ENCODE measurements at places on chromosomes 3 and 15. TPM values are rescaled to one million over a fixed set of nuclear protein-coding genes. Genes with fewer than 3 reads are reported as not detected.
A peak's percentile ranks its signal among the peaks of the same experiment; 100 is the strongest.

Gene CPLX3
- polyA plus RNA-seq = not detected

Gene CRYGS
- polyA plus RNA-seq = 0.54 TPM

Gene TRAT1
- polyA plus RNA-seq = not detected

DNA sequence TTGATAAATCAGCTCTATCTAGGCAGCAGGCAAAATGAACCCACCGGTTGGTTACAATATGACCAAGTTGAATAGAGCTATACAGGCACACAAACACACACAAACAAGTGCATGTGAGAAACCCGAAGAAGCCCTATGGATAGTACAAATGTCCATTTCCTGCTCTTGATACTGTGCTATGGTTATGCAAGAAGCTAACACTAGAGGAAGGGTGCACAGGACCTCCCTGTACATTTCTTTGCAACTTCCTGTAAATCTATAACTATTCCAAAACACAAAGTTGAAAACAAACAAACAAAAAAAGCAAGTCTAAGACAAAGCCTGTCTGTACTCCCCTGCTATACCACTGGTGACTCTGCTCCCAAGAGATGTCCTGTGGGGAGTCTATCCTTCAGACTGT lies 8.2 kb upstream of the FAM240A start:
- no peaks in the 10 kb centered on the region for H3K36me3 ChIP-seq
- no peaks in the 10 kb centered on the region for H3K27me3 ChIP-seq
- H3K4me1 ChIP-seq = no peaks in the 10 kb centered on the region
- H3K4me3 ChIP-seq = no peak overlapping the region

DNA sequence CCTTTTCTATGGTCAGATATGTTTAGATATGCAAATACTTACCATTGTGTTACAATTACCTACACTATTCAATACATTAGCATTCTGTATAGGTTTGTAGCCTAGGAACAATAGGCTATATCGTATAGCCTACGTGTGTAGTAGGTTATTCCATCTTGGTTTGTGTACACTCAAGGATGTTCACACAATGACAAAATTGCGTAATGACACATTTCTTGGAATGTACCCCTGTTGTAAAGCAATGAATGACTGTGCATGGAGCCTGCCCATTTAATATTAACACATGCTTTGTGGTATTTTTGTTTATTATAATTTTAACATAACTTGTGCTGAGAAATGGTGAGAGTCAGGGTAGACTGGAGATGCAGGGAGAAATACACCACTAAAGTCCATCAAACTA lies 154.9 kb downstream of the LEKR1 start:
- no peaks in the 10 kb centered on the region for H3K36me3 ChIP-seq
- H3K27ac ChIP-seq = no peak overlapping the region
- H3K4me3 ChIP-seq = no peak overlapping the region
- DNase-seq = peak; percentile 3
- H3K4me1 ChIP-seq = no peaks in the 10 kb centered on the region

DNA sequence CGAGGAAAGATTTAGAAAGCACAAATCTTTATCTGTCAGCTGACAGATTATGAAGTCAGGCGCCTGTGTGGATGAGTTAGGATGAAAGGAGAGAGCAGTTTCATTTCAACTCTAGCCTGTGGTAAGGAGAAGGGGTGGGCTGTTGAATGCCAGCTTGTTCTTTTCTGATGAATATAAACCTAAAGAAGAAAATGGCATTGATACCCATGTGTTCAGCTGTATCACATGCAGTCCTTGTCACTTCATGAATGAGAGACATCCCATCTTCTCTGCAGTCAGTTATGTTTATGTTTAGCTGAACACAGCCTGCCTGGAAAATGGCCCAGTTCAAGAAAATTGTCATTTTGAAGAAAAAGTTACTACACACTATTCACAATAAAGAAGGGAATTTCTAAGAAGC lies 345.7 kb upstream of the RBMS3 start:
- no peak overlapping the region for H3K27ac ChIP-seq
- no peaks in the 10 kb centered on the region for H3K4me1 ChIP-seq
- no peak overlapping the region for H3K4me3 ChIP-seq
- H3K36me3 ChIP-seq = no peaks in the 10 kb centered on the region
- DNase-seq = no peak
- no peaks in the 10 kb centered on the region for H3K27me3 ChIP-seq

GRCh38 chr3:37943631-37944314 lies 46.8 kb upstream of the VILL start:
- H3K27me3 ChIP-seq = no peaks in the 10 kb centered on the region
- peak; percentile 73 for DNase-seq
- H3K4me1 ChIP-seq = peaks cover 28% of the 10 kb centered on the region
- no peaks in the 10 kb centered on the region for H3K36me3 ChIP-seq
- peak overlapping the region; percentile 35 for H3K27ac ChIP-seq

DNA sequence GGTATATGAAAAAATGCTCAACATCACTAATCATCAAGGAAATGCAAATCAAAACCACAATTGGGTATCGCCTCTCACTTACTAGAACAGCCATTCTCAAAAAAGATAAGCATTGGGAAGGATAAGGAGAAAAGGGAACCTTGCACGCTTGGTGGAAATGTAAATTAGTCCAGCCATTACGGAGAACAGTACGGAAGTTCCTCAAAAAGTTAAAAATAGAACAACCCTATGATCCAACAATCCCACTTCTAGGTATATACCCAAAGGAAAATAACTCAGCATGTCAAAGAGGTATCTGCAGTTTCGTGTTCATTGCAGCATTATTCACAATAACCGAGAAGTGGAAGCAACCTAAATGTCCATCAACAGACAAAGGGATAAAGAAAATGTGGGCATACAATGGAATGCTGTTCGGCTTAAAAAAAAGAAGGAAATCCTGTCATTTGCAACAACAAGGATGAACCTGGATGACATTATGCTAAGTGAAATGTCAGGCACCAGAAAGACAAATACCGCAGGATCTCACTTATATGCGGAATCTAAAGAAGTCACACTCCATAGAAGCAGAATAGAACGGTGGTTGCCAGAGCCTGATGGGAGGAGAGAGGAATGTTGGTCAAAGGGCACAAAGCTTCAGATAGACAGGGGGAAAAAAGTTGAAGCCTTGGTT lies 11.7 kb upstream of the CMTM7 start:
- no peak overlapping the region for H3K27ac ChIP-seq
- no peak overlapping the region for H3K4me3 ChIP-seq

DNA sequence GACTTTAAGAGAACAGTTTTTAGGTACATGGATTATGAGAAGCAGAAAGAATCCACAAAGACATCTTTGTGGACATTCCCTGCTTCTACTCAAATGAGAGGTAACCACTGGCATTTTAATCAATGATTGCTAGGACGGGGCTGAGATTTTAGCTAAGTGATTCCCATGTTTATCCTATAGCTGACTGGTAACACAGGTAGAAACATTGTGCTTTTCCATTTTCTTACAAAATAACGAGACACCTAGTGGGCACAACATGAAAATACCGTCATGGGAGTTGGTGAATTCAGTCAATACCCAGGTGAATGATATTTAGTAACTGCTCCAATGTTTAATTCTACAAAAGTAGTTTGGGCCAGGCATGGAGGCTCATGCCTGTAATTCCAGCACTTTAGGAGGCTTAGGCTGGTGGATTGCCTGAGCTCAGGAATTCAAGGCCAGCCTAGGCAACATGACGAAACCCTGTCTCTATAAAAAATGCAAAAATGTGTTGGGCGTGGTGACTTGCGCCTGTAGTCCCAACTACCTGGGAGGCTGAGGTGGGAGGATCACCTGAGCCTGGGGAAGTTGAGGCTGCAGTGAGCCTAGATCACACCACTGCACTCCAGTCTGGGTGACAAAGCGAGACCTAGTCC lies 37.2 kb upstream of the DENND4A start:
- H3K27ac ChIP-seq = no peak overlapping the region
- peak; percentile 33 for DNase-seq
- H3K27me3 ChIP-seq = no peaks in the 10 kb centered on the region
- no peaks in the 10 kb centered on the region for H3K36me3 ChIP-seq
- peaks cover 6% of the 10 kb centered on the region for H3K4me1 ChIP-seq
- no peak overlapping the region for H3K4me3 ChIP-seq

GRCh38 chr15:71410347-71410746 lies 295.1 kb downstream of the THSD4 start:
- H3K4me1 ChIP-seq = no peaks in the 10 kb centered on the region
- H3K27ac ChIP-seq = no peak overlapping the region
- no peak for DNase-seq
- no peak overlapping the region for H3K4me3 ChIP-seq
- peaks cover 2% of the 10 kb centered on the region for H3K36me3 ChIP-seq
